Activated effector memory CD4-positive, alpha-beta T cell treated with Interleukin-2 at 50 U/mL for 16 hours (primary cell): ENCODE measurements at places on chromosomes 11 and 22.
A peak's percentile ranks its signal among the peaks of the same experiment; 100 is the strongest.

GRCh38 chr11:35115688-35116030, 23.3 kb upstream of the CD44 start:
- no peak for DNase-seq

- no peak for DNase-seq
Observed at GRCh38 chr22:25368271-25368670, 148.8 kb downstream of the CRYBB2 start.

DNA sequence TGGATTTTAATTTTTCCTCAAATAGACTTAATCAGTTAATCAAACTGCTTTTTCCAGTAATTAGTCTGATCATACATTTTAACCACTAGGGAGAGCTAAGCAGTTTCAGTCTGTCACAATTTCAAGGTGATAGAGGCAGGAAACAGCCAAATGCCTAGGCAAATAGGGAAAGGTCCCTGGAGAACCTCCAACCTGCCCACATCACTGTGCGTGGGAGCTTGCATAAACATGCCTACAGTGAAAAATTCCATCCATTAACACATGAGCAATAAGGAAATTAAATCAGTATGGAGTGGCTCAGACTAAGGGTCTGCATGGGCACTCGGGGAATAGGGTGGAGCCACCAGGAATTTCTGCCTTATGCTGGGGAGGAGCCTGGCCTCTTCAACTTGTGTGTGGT, 74.6 kb downstream of the AASDHPPT start:
- DNase-seq = no peak

DNA sequence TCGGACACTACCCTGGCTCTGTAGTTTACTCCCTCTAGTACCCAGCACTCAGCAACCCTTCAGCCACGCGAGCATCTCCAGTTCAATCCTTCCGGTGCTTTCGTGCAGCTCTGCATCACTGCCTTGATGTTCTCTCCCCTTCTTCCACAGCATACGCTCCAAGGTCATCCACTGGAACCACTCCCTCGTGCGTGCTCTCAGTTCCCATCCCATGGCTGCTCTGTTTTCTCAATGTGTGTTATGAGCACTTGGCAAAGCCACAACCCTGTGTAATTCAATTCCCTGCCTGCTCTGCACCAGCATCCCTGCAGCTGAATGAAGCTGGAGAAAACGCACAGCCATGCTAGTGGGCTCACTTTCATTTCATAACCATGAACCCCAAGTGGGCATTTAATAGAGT, 38.5 kb upstream of the NFRKB start:
- no peak for DNase-seq

DNA sequence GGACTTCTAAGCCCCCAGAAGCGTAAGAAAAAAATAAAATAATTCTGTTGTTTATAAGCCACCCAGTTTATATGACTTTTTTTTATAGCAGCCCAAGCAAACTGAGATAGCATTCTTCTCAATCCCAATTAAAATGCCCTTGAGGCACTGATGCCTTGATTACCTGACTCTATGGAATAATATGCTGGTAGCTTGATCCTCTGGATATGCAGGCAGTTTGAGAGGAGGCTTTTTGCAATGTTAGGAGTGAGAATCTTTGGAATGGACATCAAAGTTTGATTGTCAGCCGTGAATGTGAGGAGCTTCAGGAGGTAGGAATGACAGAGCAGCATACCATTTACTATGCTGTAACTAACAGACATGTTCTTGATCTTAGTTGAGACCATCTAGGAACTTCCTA, 275.6 kb downstream of the AASDHPPT start:
- DNase-seq = no peak

- DNase-seq = peak; percentile 23
Observed at GRCh38 chr22:36221799-36222751, 17.3 kb downstream of the APOL2 start.

- DNase-seq = no peak
Observed at GRCh38 chr22:20651286-20651685, 122.6 kb upstream of the SERPIND1 start.
